ENCODE measurements at places on chromosomes 3 and 15.

DNA sequence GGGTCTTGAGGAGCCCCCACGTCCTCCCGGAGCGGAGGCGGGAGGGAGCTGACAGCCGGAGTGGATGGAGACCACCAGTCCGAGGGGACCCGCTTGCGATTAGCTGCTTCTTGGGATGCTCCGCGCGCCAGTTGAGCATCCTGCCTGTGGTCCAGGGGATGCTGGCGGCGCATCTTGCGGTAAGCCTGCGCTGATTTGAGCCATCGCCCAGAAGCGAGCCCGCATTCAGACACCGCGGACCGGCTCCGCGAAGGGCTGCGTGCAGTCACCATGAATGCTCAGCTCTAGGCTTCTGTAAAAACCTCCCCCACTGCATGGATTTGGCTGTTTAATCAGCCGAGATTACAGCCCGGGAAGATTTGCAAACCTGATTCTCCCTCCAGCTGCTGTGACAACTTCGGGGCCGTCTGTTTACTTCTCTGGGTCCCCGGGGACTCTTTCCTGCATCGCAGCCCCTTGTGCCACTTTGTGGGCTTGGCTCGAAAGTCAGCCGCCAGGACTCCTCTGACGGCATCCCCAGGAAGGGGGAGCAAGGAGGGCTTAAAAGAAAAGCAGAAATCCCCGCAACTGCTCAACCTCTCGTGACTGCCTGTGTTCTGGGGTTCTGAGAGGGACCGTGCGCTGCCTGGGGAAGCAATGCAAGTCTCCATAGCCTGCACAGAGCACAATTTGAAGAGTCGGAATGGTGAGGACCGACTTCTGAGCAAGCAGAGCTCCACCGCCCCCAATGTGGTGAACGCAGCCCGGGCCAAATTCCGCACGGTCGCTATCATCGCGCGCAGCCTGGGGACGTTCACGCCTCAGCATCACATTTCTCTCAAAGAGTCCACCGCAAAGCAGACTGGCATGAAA lies 171.1 kb downstream of the KCNAB1 start:
- peak; percentile 25 for DNase-seq

- DNase-seq = peak; percentile 44
These were observed 92.4 kb downstream of the TOP2B start for GRCh38 chr3:25572336-25572735.

DNA sequence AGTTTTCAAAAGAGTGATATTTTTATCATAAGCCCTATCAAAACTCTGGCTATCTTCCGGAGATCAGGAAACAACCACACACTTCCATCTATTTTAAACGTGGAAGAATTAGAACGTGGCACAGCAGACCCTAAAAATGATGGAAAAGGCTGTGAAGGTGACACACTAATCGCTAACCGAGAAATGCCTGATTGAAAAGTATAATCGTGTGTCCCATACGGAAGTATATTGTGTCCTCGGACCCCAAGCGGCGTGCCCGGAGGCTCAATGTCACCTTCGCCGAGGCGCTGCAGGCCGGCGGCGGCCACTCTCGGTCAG lies 642 bp downstream of the COX5A start:
- DNase-seq = no peak

DNA sequence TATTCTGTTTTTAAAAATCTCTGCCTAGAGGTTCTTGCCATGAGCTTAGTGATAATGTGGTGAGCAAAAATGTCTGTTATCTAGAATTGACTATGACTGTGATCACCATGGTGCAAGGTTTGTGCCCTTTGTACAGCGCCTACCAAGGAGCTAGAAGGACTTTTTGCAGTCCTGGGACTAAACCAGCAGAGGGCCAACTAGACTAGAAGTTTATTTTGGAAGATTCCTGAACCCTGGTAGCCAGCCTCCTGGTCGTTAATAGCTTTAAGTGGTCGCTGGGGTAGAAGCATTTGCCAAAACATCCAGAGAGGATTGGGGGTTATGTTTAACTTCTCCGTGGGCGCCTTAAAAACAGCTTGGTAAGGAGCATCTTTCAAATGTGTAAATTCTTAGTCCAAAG lies 7.8 kb downstream of the SCG5 start:
- DNase-seq = peak; percentile 42

Measured in EL (cell line).